ENCODE measurements at places on chromosomes 13 and 19. TPM values are rescaled to one million over a fixed set of nuclear protein-coding genes. Genes with fewer than 3 reads are reported as not detected.

- no peak for ATAC-seq
Observed at GRCh38 chr13:101554420-101555125, 102.1 kb downstream of the ITGBL1 start.

GRCh38 chr13:19089315-19089714 is 92.3 kb downstream of the TUBA3C start:
- no peak for ATAC-seq

DNA sequence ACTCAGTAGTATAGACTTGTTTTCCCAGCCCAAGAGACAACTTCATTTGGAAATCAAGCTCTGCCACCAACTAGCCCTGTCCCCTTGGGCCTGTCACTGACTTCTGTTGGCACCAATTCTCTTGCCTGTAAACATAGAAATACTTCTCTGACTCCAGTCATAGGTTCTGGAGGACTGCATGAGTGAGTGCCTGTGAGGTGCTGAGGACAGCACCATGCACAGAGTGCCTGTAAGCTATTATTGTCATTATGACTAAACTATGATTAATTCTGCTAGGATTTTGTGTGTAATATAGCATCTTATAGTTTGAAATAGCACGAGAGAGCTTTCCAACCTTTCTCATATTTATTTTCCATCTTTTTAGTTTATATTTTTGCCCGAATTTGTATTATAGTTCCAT is 247.9 kb downstream of the MYO16 start:
- no peak for ATAC-seq

GRCh38 chr13:106568299-106569003 is 514 bp upstream of the ARGLU1 start:
- peak; percentile 30 for ATAC-seq

DNA sequence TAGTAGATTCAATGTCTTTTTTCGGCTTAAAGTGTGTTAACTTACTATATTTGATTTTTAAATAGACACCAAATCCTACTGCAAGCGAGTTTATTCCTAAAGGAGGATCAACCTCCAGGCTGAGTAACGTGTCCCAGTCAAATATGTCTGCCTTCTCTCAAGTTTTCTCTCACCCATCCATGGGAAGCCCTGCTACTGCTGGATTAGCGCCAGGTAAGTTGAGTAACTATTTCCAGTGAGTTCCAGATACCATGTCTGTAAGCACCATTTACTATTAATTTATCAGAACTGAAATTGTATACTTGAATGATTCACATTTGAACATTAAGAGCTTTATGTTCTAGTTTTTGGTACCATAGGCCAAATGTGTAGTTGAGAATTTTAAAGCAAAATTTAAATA is 81.8 kb downstream of the PAN3 start:
- ATAC-seq = no peak

DNA sequence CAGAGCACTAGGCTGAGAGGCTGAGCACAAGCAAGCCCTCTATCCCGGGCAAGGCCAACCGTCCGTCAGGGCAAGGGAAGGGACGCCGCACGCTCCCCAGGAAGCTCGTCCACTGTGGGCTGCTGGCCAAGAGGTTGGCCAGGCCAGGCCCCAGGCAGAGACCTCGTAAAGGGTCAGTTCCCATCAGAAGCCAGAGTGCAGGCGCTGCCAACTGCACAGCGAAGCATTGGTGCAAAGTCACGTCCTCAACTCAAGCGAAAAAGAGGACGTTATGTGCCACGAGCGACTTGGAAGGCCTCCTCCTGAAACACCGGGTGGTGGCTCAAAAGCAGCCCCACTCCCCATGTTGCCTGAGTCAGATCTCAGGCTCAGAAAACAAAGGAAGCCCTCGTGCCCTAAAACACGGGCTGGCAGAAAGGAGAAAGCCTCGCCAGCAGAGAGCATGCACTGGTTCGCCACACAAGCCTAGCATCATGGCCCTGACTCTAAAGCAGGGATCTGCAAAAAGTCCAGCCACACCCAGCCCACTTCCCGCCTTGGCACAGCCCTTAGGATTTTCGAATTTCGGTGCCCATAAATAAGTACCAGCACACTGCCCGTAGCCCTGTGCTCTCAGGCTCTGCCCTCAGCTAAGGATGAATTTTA is 4.7 kb downstream of the AKAP8 start:
- ATAC-seq = no peak

GRCh38 chr19:44570984-44571684 is 41.7 kb upstream of the CEACAM20 start:
- peak; percentile 56 for ATAC-seq

Gene MTUS2
- total RNA-seq = 0.11 TPM

Gene ATP12A
- total RNA-seq = 1.5 TPM

Gene IQCN
- total RNA-seq = 1.1 TPM

Gene INSL3
- 8.3 TPM for total RNA-seq

- ATAC-seq = no peak
Observed at GRCh38 chr13:38735665-38736440, 49.0 kb downstream of the FREM2 start.

DNA sequence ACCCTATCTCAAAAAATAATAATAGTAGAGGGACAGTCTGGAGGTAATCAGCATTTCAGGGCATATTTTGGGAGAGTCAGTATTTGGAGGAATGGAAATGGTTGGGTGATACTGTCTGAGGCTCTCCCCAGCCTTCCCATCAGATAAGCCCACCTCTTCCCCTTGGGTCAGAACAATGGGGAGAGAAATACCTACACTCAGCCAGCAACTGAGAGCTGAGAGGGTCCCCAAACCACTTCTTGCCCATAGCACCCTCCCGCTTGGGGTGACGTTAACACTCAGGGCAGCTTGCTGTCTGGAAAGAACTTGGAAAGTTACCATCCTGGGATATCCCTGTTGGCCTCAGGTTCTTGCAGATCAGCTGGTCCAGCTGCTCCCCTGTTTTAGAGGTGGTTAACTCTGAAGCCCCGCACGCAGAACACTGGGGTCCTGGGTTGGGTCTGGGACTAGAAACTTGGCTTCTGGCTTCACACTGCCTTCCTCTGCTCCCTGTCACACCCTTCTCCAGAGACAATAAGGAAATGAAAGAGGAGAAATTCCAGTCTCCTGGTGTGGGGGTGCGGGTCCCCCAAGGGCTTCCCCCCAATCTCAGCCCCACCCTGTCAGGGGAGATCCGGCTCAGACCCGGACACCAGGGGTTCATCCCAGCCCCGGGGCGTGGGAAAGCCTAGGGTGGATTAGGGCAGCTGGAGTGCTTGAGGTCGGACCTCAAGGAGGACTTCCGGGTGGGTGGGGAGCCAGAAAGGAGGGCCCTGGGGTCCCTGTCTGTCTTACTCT is 2.5 kb downstream of the FOXA3 start:
- ATAC-seq = no peak

Gene MRPL57
- total RNA-seq = 14.7 TPM

DNA sequence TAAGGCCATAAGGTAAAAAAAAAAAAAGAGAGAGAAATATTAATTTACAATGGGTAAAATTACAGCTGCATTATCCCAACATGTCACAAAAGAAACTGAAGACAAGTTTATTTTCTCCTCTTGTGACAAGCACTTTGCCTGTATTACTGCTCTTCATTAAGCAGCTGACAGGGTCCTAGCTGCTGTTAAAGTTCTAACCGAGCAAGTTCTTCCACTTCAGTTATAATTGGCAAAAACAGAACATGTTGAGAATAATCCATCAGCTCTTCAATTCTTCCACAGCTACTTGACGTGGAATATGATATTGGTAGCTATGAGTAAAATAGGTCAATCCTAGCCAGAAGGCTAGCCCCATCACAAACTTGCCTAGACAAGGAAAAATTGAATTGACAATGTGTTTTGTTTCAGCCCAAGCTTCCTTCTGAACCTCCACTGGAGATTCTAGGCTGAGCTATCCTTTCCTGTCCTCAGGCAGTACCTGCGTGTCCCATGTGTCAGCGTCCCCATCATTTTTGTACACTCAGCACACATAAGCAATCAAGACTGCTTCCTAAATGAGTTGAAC is 32.2 kb upstream of the DOCK9 start:
- no peak for ATAC-seq

Gene ZNF564
- total RNA-seq = 4.1 TPM

Gene MEF2B
- 2.0 TPM for total RNA-seq

DNA sequence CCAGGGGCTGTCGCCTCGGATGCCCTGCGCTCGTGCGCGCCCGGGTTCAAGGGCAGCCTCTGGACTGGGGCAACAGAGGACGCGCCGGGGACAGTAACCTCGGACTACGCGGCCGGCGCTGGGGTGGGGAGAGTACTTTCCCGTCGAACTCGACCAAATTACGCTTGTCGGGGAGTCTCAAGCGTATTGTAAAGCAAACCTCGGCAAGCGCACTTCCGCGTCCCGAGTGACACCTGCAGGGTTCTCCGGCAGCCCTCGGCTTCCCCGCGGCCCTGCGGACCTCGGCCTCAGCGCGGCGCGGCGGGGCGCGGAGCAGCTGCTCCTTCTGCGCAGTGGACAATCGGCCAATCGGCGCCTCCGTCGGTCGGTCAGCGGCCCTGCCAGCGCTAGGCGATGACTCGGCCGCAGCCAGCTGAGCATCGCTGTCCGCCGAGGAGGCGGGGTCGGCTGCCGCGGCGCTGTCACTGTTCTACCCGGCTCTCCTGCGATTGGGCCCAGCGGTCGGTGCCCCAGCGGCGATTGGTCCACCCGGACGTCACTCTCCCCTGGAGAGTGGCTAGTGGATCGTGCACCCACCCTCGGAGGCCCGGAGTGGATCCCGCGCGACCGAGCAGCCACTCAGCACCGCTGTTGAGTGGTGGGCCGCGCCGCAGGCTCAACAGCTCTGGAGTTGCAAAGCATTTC is at the start of gene SLC46A3:
Gene SLC46A3 (minus strand): TSS at position 428 of the 684 bp plus-strand sequence. CDS start 972 bp downstream, outside the sequence.
- peak; percentile 99 for ATAC-seq

Gene CYP2A6
- not detected for total RNA-seq

DNA sequence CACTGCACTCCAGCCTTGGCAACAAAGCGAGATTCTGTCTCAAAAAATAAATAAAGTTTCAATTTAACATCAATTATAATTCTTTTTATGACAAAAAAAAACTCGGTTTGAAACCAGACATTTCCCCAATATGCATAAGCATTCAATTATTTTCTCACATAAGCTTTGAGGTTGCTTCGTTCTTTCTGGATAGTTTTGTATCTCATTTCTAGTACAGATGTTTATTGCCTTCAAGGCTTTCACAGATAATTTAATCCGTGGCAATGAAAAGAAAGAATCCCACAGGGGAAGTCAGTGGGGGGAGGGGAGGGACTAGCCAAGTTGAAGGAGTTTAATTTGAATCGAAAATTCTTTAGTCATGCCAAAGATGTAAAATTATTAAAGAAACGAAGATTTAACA is 29.6 kb upstream of the TSC22D1 start:
- ATAC-seq = no peak

DNA sequence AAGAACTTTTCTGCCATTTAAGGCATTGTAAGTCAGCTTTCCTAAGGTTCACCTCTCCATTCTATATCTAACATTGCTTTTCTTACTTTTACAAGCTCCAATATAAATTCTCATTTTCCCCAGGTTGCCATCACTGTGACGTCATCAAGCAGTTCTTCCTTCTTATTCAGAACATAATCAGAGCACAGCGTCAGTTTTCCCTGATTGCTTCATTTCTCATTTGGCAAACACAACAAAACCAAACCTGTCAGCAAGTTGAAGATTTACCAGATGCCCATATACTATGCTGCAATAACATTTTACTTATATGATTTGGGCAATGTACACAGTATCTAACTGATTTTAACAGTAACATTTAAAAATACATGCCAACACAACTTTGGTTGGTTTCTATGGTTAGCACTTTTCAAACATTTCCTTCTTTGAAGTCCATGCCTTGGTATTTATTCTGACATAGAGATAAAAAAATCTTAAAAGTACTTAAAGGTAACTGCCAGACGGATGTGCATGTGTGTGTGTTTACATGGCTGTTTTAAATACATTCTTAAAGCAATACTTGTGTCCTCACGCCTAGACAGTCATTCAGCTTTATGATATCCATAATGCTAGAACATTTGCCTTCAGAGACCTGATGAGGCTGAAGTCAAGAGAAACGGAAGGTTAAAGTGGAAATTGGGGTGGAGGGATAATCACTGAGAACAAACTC is 264.0 kb downstream of the KLF12 start:
- ATAC-seq = no peak

- ATAC-seq = no peak
Observed at GRCh38 chr19:12912571-12912970, 6.5 kb downstream of the SYCE2 start.

DNA sequence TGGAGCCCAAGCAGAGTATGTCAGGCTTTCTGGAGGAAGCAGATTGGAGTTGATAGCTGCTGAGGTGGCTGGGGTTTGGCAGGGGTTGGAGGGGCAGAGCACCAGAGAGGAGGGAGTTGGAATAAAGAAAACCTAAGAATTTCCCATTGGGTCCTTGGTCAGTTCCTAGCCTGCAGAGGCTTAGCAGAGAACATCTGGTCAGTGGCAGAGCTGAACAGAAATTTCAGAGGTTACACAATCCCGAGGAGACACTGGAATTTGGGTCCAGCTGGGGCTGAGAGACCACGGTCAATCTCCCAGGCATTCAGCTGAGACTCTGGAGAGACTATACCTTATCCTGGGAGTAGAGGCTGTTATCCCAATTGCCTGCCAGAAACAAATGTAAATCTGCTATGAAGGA is 84.4 kb downstream of the DPY19L3 start:
- ATAC-seq = no peak

DNA sequence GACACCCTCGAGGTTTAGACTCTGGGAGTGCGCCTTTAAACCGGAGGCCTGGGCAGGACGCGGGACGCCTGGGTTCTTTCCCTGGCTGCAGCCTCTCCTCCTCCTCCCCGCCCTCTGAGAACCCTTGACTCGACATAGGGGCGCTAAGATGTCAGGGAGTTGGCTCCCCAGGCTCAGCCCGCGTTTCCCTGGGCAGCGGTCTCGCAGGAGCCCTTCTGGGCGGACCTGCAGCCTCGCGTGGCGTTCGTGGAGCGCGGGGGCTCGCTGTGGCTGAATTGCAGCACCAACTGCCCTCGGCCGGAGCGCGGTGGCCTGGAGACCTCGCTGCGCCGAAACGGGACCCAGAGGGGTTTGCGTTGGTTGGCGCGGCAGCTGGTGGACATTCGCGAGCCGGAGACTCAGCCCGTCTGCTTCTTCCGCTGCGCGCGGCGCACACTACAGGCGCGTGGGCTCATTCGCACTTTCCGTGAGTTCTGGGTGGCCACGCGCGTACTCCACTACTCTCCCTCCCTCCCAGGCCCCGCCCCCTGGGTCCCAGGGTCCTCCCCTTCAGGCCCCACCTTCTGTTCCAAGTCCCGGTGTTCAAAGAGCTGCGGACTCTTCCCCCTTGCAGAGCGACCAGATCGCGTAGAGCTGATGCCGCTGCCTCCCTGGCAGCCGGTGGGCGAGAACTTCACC is 1.3 kb downstream of the ICAM5 start:
- ATAC-seq = peak; percentile 14

- no peak for ATAC-seq
Observed at GRCh38 chr19:53631949-53632407, at the start of gene DPRX. Gene DPRX (plus strand): TSS chr19:53631999. CDS start chr19:53632107, 108 bp downstream.

DNA sequence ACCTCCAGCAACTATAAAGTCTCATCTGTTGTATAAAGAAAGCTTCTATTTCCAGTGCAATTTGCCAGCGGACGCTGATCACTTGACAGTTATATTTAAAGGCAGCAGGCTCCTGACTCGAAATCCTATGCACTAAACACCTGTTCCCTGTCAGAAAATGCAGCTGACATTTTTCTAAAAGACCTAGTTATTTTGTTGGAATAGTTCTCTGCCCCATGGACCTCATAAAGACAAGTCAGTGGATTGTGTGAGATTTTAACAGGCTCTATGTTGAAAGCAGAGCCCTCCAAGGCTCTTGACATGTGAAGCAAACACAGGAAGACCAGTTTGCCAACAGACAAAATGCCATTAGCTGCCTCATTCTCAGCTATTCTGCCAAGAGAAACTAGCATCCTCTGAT is 304.7 kb upstream of the KLF12 start:
- ATAC-seq = no peak

Gene CDC42EP5
- total RNA-seq = not detected

Gene ETV2
- total RNA-seq = 0.99 TPM

Gene PRSS57
- not detected for total RNA-seq
